ENCODE measurements at places on chromosomes 5 and 9.

DNA sequence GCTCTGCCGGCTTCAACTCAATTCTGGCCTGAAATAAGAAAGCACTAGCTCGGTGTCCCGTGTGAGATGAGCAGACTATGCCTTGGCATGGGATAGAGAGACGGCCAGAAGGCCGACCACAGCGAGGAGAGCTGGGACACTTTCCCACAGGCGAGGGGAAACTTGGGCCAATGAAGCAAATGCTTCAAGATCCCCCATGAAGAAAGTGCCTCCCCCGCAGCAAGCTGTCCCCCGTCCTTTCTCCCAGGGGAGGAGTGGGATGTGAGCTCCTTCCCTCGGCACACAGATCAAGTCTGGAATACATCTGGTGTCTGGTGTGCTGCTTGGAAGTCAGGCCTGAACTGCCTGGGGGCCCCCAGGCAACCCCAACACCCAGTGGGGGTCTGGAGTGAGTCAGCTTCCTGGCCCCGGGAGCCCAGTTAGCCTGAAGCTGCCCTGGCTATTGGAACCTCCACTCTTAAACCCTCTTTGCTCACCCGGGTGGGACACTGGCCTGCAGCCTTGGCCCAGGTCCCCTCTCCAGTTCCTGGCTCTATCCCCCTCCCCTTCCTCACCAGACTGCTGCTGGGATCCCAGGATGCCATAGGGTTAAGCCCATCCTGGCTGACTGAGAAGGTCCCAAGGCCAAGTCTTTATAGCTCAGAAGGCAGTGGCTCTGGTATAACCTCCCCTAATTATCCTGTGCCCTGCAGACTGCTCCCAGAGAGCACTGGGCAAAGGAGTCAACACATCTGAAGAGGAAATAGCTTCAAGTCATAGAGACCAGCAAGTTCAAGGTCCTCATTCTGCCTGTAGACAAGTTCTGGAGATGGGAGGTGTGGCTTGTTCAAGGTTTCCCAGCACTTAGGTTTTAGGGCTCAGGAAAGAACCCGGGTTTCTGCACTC is 205.3 kb downstream of the TTLL11 start:
- no peak for DNase-seq
- H3K4me1 ChIP-seq = peaks cover 11% of the 10 kb centered on the region

- H3K36me3 ChIP-seq = no peaks in the 10 kb centered on the region
- DNase-seq = peak; percentile 79
- peaks cover 4% of the 10 kb centered on the region for H3K4me1 ChIP-seq
- H3K27ac ChIP-seq = no peak overlapping the region
- no peak overlapping the region for H3K4me3 ChIP-seq
These were observed 183.5 kb downstream of the SNX18 start for GRCh38 chr5:54700986-54701578.

- no peaks in the 10 kb centered on the region for H3K36me3 ChIP-seq
- H3K4me3 ChIP-seq = no peak overlapping the region
These were observed 427.9 kb downstream of the KCTD16 start for GRCh38 chr5:144598451-144599068.

DNA sequence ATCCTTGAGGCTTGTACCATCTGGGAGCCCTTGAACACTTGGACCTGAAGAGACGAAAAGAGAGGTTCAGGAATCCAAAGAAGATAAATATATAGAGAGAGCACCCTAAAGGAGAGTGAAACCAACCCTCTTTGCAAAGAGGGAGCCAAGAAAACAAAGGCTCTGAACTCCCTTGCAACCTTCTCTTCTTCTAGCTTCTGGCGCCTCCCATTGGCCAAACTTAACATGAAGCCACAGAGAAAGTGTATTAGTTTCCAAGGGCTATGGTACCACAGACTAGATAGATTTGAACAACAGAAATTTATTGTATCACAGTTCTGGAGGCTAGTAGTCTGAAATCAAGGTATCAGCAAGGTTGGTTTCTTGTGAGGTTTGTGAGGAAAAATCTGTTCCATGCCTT is 175.1 kb downstream of the HCN1 start:
- H3K27me3 ChIP-seq = no peaks in the 10 kb centered on the region
- no peak overlapping the region for H3K27ac ChIP-seq
- H3K4me1 ChIP-seq = no peaks in the 10 kb centered on the region
- no peaks in the 10 kb centered on the region for H3K36me3 ChIP-seq
- DNase-seq = no peak

DNA sequence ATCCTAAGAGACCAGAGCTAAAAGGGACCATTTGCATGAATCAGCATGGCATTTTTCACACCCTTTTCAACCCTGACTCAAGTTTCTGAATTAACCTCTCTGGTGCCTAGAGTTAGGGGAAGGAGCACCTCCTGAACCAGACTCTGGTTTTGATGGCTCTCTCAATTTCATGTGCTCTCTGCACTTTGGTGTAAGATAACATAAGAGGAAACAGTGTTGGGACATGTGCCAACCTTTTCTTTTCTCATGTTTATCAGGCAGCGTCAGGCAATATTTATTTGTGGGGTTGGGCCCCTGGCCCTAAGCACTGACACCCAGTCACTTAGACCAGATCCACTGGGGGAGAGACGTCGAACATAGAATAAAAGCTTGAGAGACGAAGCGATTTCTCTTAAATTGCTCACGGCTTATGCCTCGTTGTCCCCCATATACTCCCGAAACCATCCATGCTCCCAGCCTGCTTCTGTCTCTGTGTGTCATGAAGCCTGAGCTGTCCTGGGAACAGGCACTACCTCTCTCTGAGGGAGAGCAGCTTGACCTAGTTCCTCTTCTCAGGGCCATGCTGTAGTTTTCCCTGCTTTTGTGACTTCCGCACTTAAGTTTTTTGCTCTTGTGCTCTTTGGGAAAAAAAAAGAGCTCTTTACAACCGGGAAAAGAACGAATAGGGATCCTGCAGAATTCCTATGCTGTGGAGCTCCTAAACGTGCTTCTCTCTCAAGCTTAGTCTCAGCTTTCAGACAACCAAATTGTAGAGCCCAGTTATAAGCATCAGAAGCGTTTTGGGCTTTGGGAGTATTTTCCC is 195.7 kb downstream of the NR3C1 start:
- no peaks in the 10 kb centered on the region for H3K27me3 ChIP-seq
- no peaks in the 10 kb centered on the region for H3K4me1 ChIP-seq
- no peaks in the 10 kb centered on the region for H3K36me3 ChIP-seq
- DNase-seq = no peak
- H3K27ac ChIP-seq = no peak overlapping the region
- no peak overlapping the region for H3K4me3 ChIP-seq

DNA sequence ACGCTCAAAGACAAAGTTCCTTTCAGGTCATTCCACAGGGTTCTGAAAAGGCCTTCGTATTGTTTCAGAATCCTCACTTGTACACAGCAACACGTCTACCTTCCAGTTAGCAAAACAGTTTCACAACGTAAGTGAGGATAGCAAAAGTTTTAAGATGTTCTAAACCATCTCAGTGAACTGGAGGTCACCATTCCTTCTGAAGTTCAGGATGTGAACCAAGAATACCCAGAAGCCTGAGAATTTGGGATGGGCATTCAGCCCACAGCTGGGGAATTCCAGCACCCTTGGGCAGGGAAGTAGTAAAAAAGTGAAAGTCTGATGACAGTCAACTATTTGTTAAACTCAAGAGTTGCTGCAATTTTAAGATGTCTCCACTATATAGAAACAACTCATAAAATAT is 224.5 kb downstream of the BNC2 start:
- H3K27ac ChIP-seq = no peak overlapping the region
- H3K27me3 ChIP-seq = no peaks in the 10 kb centered on the region
- H3K4me3 ChIP-seq = no peak overlapping the region
- H3K4me1 ChIP-seq = peaks cover 2% of the 10 kb centered on the region
- H3K36me3 ChIP-seq = no peaks in the 10 kb centered on the region

GRCh38 chr9:107862881-107863280 is 373.3 kb upstream of the KLF4 start:
- DNase-seq = no peak
- H3K36me3 ChIP-seq = no peaks in the 10 kb centered on the region
- no peak overlapping the region for H3K27ac ChIP-seq
- H3K4me3 ChIP-seq = no peak overlapping the region

DNA sequence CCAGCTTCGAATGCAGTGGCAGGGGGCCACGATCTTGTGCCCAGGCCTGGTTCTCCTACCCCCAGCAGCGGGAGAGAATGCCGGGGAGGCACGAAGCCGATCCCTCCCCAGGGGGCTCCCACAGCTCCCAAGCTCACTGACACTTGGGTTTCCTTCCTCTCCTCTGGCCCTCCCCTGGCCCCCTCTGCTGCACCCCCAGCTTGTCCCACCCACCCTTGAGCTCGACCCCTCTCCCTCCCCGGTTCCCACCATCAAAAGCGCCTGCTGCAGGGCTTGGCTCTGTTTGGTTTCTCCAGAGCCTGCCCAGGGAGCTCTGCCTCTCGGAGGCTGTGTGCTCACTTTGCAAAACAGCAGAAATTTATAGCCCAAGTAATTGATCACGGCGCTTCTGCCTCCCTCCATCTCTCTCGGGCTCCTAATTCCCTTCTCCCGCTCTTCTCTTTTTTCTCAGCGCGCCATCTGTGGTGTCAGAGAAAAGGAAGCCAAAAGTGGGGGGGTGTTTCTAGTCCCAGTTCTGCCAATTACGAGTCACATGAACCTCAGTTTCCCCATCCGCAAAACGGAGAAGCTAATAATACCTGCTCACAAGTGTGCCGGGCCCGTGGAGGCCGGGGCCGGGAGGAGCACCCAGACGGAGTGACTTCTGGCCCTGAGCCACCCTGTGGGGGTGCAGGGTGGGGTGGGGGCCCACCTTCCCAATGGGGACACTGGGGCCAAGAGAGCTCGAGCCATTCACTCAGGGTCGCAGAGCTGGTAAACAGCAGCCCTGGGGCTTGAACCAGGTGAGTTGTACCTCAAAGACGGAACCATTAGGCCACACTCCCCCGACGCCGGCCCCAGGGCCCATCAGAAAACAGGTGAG is 141.2 kb upstream of the IER5L start:
- peak overlapping the region; percentile 64 for H3K27ac ChIP-seq
- no peak overlapping the region for H3K4me3 ChIP-seq
- DNase-seq = no peak
- no peaks in the 10 kb centered on the region for H3K36me3 ChIP-seq
- H3K27me3 ChIP-seq = no peaks in the 10 kb centered on the region

DNA sequence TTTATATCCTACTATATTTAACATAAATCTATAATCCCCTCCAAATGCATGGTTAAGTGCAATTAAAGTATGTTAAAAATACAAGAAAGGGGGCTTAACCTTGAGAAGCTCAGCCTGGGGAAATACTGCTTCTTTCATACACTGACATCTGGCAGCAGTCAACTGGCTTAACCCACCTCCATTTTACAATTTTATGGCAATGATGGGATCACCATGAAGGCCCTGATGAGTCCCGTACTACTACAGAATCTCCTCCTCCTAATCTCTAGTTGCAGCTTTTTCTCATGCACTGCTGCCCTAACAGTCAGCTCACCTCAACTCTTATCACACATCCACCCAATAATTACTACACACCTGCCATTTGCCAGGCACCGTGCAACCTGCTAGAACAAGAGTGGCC is 40.9 kb downstream of the ZNF608 start:
- no peak for DNase-seq
- H3K27ac ChIP-seq = no peak overlapping the region
- no peak overlapping the region for H3K4me3 ChIP-seq
- no peaks in the 10 kb centered on the region for H3K27me3 ChIP-seq

- H3K27me3 ChIP-seq = no peaks in the 10 kb centered on the region
- H3K36me3 ChIP-seq = no peaks in the 10 kb centered on the region
- DNase-seq = no peak
- H3K4me1 ChIP-seq = peaks cover 5% of the 10 kb centered on the region
- H3K27ac ChIP-seq = no peak overlapping the region
- no peak overlapping the region for H3K4me3 ChIP-seq
These were observed 6.0 kb upstream of the SPATA31E1 start for GRCh38 chr9:87876708-87877107.

- DNase-seq = peak; percentile 37
- H3K36me3 ChIP-seq = no peaks in the 10 kb centered on the region
- H3K4me1 ChIP-seq = no peaks in the 10 kb centered on the region
- no peak overlapping the region for H3K27ac ChIP-seq
- no peaks in the 10 kb centered on the region for H3K27me3 ChIP-seq
These were observed 232.1 kb downstream of the SH3GL2 start for GRCh38 chr9:17810728-17811571.

- H3K4me3 ChIP-seq = no peak overlapping the region
- no peak for DNase-seq
- no peaks in the 10 kb centered on the region for H3K36me3 ChIP-seq
- peaks cover 88% of the 10 kb centered on the region for H3K27me3 ChIP-seq
These were observed 1.6 kb upstream of the NKX2-5 start for GRCh38 chr5:173236531-173237142.

DNA sequence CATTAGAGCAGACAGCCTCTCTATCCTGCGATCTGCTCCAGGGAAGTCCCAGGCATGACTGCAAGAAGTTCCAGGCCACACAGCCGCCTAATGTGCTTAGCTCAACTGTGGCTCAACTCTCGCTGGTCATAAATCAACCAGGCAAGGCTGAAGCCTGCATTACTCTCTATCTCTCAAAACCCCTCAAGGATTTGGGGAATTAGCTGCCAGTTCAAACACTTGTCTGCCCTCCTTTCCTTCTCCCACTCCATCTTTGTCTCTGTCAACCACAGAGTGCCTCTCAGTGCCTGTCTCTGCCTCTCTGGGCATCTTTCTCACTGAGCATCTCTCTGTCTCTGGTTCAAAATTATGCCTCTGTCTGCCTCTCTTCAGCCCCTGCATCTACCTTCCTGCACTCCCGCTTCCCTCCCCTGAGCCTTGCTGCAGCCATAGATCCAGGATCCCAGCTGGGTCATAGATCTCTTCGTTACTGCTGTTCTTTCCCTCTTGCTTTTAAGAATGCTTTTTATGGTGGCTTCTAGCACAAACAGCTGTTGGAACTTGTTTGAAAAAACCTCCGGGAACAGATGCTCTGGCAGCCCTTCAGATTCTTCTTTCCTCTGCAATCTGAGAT is 27.9 kb upstream of the GALNT10 start:
- no peak for DNase-seq
- no peaks in the 10 kb centered on the region for H3K4me1 ChIP-seq
- no peaks in the 10 kb centered on the region for H3K36me3 ChIP-seq

DNA sequence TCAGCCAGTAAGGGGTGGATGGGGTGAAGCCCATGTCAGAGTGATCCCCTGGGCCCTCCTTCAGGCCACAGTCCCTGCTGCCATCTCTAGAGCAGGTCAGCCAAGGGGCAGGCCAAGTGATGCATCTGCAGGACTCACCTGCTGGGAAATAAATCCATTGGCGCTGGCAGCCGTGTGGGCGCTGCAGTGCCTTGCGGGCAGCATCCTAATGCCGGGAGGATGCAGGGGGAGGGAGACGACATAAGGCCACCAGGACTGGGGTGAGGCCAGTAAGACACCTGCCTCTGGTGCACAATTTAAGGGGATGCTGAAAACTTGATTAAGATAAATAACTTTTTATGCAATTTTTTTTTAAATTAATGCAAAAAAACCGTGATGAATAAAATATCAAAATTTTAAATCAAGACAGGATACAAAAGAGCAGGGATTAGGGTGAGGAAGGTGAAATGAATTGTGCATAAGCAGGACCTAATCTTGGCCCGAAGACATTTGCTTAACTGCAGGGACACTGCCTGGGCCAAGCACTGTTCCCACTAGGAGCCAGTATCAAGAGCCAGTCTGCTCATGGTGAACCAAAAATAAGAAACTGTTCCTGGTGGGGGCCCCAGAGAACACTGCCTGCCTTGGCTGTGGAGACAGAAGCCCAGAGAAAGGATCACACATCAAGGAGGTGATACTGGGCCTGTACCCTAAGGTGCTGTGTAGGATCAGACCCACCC is 67.5 kb upstream of the CPLX2 start:
- no peaks in the 10 kb centered on the region for H3K36me3 ChIP-seq
- H3K4me1 ChIP-seq = no peaks in the 10 kb centered on the region
- H3K27ac ChIP-seq = no peak overlapping the region
- DNase-seq = no peak
